ENCODE measurements at places on chromosomes 13 and 19. TPM values are rescaled to one million over a fixed set of nuclear protein-coding genes. Genes with fewer than 3 reads are reported as not detected.

DNA sequence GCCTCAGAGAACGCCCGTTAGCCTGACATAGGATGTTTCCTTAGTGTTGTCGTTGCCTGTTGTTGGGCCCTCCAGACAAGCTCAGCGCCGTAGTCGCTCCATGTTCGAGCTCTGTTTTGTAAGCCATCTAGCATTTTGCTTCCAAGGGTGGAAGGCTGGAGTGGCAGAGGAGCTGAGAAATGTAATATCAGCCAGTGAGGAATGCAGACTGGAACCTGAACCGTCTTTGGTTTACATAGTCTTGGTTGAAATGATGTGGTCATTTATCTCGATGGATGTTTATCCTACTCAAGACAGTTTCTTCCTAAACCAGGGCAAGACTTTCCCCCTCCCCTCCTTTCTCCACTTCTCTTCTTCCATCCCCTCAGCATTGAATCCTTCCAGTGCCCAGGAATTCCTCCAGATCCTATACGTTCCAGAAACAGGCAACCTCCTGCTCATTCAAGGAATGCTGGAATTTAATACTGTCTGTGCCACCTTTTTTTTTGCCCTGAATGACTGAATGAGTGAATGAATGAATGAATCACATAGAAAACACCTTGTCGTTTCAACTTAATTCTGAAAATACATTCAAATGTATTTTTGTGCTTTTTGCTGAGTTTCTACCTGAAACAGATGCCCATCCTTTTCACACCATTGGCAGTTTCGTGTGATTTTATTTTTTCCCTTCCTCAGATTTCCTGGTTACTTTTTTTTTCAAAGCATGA lies 109.5 kb upstream of the MBNL2 start:
- H3K27me3 ChIP-seq = no peaks in the 10 kb centered on the region
- no peak for DNase-seq
- H3K36me3 ChIP-seq = no peaks in the 10 kb centered on the region
- H3K27ac ChIP-seq = no peak overlapping the region

GRCh38 chr19:46392837-46393236 lies 20.5 kb downstream of the CCDC8 start:
- H3K27me3 ChIP-seq = no peaks in the 10 kb centered on the region
- H3K4me3 ChIP-seq = no peak overlapping the region
- no peak for DNase-seq
- H3K27ac ChIP-seq = no peak overlapping the region
- peaks cover 59% of the 10 kb centered on the region for H3K36me3 ChIP-seq
- H3K4me1 ChIP-seq = peaks cover 15% of the 10 kb centered on the region

DNA sequence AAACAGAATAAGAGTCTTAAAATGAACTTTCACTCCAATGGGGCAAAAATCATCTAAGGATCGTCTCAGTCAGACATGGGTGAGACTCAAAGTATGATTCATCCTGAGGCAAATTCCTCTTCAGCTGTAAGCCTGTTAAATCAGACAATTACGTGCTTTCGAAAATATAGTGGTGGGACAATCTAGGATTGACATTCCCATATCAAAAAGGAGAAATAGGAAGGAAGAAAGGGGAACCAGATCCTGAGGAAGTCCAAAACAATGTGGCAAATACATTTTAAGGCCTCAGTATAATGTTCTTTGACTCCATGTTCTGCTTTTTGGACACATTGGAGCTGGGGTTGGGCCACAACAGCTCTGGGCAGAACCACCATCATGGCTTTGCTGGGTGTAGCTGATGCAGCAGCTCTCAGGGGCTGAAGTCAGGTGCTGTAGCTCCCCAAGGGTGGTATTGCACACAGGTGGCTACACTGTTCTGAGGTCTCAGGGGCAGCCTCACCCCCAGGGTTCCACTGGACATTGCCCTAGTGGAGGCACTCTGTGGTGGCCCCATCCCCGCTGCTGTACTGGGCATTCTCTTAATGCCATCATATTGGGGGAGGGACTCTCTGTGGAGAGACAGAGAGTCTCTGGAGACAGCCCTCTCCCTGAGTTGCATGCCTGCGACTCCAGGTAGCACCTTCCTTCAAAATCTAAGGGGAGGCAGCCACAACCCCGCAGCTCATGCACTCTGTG lies 5.7 kb upstream of the FPR3 start:
- no peaks in the 10 kb centered on the region for H3K36me3 ChIP-seq
- H3K27me3 ChIP-seq = no peaks in the 10 kb centered on the region
- H3K27ac ChIP-seq = no peak overlapping the region
- no peak overlapping the region for H3K4me3 ChIP-seq
- no peak for DNase-seq

DNA sequence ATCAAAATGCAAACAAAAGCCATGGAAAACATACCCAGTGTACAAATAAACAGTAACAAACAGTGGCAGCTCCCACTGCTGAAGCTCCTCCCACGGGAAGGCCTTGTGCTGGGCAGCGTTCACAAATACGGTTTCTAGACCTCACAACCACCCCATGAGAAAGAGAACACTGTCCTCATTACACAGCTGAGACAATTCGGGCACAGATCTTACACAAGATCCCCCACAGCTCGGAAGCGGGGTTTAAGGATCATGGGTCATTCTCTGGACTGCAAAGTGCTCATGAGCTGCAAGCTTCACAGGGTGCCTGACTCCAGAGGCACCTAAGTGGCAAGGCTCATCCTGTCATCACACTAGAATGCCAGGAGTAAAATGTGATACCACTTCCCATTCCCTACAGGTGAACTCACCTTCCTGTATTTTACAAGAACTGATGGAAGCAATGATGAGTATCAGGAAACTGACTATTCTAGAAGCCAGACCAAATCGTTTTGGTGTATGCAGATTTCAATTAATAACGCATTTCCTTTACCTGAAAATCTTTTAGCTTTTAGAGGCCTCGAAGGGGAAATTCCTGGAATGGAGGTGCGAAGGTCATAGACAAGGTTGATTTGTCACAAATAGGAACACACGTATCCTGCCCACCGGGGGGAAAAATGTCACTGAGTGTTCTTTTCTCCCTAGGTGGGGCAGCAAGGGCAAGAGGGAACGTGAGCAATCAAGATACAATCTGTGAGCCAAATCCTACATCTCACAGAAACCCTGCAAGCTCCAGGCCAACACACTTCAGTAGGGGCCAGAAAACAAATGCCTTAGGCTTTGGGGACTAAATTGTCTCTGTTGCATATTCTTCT lies 41.2 kb downstream of the STK24 start:
- H3K36me3 ChIP-seq = peaks cover 10% of the 10 kb centered on the region
- DNase-seq = no peak

GRCh38 chr13:101178406-101178805 lies 237.9 kb downstream of the NALCN start:
- no peak for DNase-seq
- H3K4me1 ChIP-seq = no peaks in the 10 kb centered on the region
- no peaks in the 10 kb centered on the region for H3K36me3 ChIP-seq
- no peak overlapping the region for H3K4me3 ChIP-seq

DNA sequence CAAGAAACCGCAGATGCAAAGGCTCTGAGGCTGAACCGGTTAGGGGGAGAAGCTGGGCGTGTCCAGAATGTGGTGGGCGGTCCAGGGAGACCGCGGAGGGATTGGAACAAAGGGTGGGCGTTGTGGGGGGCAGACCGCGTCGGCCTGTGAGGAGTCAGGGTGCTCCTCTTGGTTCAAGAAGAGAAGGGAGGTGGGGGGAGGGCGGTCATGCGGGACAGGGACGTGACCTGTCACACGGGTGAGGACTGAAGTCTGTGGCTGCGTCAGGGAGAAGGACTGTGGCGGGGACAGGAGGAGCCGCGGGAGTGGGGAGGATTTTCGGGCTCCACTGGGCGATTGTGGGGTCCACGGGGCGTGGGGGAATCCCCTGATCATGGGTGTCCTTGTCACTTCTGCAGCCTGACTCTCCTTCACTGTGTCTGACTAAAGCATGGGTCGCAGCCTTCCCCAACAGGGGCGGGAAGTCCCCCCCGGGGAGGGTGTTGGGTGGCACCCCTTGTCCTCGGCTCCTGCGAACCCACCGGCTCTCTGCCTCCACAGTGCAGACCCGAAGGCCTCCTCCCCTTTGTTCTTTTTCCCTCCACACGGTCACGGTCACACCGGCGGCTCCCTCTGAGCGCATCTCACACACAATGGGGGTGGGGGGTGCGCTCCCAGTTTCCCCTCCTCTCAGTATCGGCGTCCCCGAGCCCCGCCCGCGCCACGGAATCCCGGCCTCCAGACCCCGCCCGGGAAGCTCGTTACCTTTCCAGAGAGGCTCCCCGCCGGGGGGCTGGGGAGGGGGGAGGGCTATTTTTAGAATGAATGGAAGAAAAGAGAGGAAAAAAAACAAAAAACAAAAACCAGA lies 16.4 kb upstream of the KCNN1 start:
- no peak overlapping the region for H3K27ac ChIP-seq
- peak; percentile 77 for DNase-seq
- peaks cover 74% of the 10 kb centered on the region for H3K27me3 ChIP-seq
- peaks cover 37% of the 10 kb centered on the region for H3K4me1 ChIP-seq
- no peak overlapping the region for H3K4me3 ChIP-seq

- no peak for DNase-seq
- peak overlapping the region; percentile 83 for H3K4me3 ChIP-seq
- peaks cover 38% of the 10 kb centered on the region for H3K27me3 ChIP-seq
Observed at GRCh38 chr19:17946965-17947784, 14.4 kb downstream of the CCDC124 start.

DNA sequence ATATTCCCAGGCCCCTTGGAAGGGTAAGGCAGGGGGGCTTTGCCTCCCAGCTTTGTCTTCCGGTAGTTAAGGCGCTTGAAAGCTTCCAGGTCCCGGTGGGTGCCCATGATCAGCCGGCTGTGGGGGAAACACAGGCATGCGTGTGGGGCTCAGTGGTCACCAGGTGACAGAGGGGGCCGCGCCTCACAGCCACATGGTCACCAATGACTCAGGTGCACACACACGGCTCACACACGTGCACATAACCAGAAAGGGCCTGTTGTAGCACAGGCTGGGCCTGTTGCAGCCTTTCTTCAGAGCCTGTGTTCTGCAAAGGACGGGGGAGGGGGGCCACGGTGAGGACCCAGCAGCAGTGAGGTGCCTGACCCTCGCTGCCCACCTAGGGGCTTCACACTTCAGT lies 5.9 kb downstream of the NANOS3 start:
- no peak overlapping the region for H3K27ac ChIP-seq
- H3K4me1 ChIP-seq = peaks cover 60% of the 10 kb centered on the region
- no peak for DNase-seq
- H3K36me3 ChIP-seq = no peaks in the 10 kb centered on the region
- no peak overlapping the region for H3K4me3 ChIP-seq
- H3K27me3 ChIP-seq = no peaks in the 10 kb centered on the region

DNA sequence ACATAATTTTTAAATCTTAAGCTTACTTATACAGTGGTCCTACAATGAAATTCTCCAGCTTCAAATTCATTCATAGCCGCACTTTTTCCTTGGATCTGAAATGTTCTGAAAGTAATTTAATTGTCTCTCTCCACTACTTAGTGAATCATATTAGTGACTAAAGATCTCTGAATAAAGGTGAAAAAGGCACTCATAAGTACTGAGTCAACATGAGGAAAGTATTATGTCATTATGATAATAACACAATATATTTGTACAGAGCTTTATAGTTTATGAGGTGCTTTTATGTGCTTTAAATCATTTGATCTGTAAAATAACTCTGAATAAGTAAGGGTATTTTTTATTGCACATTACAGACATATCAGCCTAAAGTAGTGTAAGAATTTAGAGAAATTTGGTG lies 628.2 kb upstream of the SLITRK5 start:
- H3K4me1 ChIP-seq = no peaks in the 10 kb centered on the region
- no peak for DNase-seq
- no peak overlapping the region for H3K27ac ChIP-seq
- H3K27me3 ChIP-seq = no peaks in the 10 kb centered on the region
- H3K4me3 ChIP-seq = no peak overlapping the region

DNA sequence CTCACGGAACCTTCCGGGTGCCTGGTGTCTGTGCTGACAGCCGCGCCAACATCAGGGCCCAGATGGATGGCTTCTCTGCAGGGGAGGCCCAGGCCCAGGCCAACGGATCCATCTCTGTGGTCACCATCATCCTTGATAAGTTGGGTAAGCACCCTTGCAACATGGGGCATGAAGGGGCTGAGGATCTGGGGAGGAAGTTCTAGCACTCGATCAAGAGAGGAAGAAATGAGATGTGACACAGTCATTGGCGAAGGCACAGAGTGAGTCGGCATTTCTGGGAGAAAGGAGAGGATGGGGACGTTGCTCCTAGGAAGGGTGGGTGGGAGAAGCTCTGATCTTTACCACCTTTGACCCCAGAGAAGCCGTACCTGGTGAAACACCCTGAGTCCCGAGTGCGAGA lies 4.4 kb downstream of the CILP2 start:
- H3K36me3 ChIP-seq = no peaks in the 10 kb centered on the region
- peaks cover 24% of the 10 kb centered on the region for H3K4me1 ChIP-seq

DNA sequence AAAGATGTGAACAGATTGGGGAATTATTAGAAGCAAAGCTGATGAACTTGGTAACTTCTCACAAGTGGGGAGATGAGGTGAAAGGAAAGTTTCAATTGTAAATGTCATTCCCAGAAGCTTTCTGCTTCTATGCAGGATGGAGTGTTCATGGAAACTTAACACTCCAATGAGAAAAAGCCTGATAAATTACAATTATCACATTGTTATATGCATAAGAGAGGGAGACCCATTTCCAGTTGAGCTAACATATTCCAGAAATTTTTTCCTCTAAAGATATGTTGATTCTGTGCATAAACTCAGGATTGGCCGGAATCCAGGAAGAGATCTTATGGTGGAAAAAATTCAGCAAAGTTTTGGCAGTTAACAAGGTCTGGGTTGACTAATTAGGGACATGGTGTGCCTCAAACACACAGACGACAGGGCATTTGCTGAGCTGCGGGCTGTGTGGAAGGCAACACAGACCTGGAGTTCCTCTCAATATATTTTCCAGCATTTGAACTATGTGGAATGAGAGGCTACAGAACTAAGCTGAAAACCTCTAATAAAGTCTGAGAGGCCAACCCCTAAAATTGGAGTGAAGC lies 64.9 kb upstream of the FGF14 start:
- H3K27me3 ChIP-seq = no peaks in the 10 kb centered on the region
- peaks cover 12% of the 10 kb centered on the region for H3K4me1 ChIP-seq
- H3K4me3 ChIP-seq = no peak overlapping the region
- no peak for DNase-seq

DNA sequence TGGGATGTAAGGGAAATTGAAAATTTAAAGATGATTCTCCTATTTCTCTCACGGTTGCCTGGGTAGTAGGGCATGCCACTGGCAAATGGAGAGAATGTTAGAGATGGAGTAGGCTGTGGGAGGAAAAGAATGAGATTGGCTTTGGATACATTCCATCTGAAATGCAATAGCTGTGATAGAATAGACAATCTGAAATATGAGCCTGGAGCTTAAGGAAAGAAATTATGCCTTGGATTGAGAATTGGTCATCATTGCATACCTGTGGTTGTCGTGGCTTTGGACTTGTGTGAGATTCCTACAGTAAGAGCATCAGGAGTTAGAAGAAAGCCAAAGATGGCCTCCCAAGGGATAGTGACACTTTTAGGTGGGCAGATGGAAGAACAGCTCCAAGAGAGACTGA lies 305.1 kb upstream of the SLC10A2 start:
- no peak overlapping the region for H3K4me3 ChIP-seq
- no peaks in the 10 kb centered on the region for H3K4me1 ChIP-seq
- no peaks in the 10 kb centered on the region for H3K27me3 ChIP-seq
- no peaks in the 10 kb centered on the region for H3K36me3 ChIP-seq
- no peak for DNase-seq
- H3K27ac ChIP-seq = no peak overlapping the region

HIF3A gene
- 83.2 TPM for total RNA-seq

LAMP1 gene
- total RNA-seq = 70.3 TPM

PSG5 gene
- not detected for total RNA-seq

POU4F1 gene
- total RNA-seq = not detected

EBI3 gene
- total RNA-seq = not detected

ANKLE1 gene
- not detected for total RNA-seq

AZU1 gene
- not detected for total RNA-seq

OR7A5 gene
- not detected for total RNA-seq

All from stomach (tissue), 19 donors.